Effector CD8-positive, alpha-beta T cell (primary cell): ENCODE measurements at places on chromosomes 6 and 20.

DNA sequence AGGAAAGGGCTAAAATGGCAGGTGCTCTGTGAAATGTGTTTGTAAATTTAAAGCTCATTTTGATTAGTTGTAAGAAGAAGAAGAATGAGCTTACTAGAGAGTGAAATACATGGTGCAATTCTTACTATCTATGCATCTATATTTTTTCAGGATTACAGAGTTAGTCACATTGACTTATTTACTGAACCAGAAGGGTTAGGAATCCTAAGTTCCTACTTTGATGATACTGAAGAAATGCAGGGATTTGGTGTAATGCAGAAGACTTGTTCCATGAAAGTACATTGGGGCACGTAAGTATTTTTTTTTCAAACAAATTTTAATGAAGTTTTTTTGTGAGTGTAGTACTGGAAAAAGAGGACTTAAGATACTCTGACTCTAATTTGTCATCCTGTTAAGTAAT is 99.3 kb downstream of the RTN4IP1 start:
- no peak for DNase-seq

DNA sequence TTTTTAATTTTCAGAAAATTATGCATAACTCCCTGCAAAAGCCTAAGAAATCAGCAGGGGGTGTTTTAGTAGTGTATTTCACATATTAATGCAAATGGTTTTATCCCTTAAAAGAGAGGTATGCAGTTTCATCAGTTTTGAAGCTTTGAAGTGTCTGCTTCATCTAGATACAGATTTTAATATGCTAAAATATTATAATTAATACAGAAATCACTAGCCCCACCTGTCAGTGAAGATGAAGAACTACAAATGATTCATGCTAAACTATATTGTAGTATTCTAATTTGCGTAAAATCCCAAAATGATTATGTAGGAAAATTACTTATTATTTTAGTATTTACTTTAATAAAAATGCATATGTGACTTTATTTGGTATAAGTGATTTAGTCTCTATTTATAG is 2.9 kb upstream of the TFB1M start:
- no peak for DNase-seq

DNA sequence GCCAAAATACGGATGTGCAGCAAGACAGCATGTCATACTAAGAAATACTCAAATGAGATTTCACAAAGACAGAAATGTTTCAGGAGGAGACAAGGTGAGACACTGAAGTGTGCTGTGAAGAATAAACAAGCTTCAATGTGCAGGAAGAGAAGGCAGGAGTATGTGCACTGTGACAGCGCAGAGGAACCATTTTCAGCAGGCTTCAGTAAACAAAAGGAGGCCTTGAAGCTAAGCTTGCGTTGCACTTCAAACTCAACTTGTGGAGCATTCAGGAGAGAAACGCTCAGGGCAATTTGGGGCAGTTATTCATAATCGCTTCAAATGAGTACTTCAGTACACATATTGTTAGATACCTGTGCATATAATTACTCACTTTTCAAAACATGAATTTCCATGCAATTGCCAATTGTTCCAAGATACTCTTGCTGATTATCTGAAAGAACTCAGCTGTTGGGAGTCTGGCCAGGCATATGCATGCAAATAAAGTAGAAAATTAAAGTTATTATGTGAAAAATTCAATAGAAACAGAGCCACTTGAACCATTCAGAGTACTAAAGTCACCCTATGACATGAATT is 234.2 kb upstream of the OPRM1 start:
- no peak for DNase-seq

DNA sequence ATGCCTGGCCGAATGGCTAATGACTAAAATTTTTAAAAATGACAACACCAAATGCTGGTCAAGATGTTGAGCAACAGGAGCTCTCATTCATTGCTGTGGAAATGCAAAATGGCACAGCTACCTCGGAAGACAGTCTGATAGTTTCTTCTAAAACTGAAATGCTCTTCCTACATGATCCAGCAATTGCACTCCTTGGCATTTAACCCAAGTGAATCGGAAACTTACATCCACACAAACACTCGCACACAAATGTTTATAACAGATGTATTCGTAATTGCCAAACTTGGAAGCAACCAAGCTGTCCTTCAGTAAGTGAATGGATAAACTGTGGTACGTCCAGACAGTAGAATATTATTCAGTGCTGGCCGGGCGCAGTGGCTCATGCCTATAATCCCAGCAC is 56.4 kb upstream of the NCOA3 start:
- DNase-seq, result no peak

DNA sequence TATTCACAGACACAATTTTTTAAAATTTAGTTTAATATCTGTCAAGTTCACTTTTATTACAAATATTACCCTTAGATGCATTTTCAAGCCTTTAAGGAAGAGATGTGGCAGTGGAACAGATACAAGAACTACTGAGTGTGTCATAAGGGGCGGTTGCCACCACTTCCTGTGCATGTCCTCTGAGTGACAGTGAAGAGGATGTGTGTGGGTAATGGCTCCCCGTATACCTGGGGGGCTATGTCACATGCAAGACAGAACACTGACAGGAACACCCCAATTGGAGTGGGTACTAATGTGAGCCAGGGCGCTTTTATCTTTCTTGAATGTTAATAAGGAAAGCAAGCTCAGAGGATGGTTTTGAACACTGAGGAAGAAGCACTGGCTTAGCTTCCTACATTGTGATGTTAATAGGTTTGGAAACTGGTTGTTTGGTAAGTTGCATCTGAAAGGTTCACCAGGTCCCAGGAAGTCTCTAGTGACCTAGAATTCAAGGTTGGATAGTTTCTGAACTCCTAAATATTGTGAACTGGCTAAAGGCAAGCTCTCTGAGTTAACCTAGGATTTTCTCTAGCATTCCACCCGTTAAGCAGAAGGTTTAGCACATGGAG is 83.4 kb upstream of the ASF1A start:
- DNase-seq, result peak; percentile 4

GRCh38 chr6:142857796-142858555 is 87.0 kb downstream of the HIVEP2 start:
- peak; percentile 12 for DNase-seq
